ENCODE measurements at places on chromosomes 3 and 15.

GRCh38 chr3:11606090-11606784, 37.5 kb downstream of the VGLL4 start:
- DNase-seq, result no peak

DNA sequence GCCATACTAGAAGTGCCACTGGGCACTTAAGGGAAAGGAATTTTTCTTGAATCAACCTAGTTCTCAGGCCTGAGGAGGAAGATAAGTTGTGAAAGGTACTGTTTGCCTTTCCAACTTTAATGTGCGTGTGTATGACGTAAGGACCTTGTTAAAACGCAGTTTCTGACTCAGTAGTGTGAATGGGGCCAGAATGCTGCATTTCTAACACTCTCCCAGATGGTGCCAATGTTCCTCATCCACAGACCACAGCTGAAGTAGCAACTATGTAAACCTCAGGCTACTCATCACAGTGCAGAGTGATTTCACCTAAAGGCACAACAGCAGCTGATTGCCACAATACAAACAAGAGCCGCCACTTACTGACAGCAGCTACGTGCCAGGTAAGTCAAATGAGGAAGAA, 103.6 kb downstream of the OTOL1 start:
- no peak for DNase-seq

- no peak for DNase-seq
Measured at GRCh38 chr3:32551496-32551895, 19.2 kb downstream of the DYNC1LI1 start.

- DNase-seq, result no peak
Measured at GRCh38 chr15:65087411-65087810, 10.9 kb downstream of the KBTBD13 start.

DNA sequence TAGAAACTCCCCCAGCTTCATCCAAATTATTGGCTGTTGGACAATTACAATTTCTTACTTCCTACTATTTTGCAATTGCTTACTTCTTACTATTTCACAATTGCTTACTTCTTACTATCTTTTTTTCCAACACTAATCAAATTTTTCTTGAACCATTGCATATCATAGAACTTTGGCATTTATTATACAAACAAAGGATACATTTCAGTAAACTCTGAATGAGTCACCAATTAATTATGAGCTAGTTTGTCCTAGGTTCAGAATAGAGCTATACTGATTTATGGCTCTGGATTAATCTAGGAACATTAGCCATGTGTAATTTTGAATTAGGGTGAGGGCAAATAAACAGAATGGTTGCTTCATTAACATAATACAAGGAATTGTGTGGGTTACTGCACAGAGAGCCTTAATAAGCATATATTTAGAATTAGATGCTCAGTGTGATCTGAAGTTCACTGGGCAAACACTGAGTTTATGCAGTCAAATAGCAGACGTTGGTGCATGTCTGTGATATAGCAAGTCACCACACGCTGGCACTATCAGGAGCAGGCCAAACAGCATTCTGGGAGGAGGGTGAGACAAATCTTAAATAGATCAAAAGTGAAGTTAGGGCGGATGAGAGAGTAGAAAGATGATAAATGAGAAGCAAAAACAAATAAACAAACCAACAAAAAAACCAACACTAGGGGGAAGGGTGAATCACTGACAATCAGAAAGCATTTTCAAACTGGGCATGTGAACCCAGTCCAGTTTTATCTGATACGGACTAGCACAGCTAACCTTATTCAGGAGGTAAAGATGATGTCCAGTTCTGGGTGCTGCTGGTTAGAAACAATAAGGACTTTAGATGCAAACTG, 21.5 kb downstream of the GABRR3 start:
- no peak for DNase-seq

DNA sequence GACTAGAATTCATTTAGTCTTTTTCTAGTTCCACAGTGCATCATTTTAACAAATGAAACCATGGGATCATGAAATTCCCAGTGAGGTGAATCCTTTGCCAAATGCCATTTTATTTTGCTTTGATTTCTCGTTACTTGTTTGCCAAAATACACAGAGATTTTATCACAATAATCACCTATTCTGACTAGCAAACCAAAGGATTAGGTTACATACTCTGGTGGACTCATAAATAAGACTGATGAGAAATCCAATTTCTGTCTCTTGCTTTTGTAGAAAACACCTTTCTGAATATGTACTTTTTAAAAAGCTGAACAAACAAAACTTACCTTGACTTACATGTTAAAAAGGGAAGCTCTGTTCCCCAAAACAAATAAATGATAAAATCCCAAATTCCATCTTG, 12.2 kb downstream of the ERC2 start:
- no peak for DNase-seq

- DNase-seq, result no peak
Measured at GRCh38 chr3:69925506-69925905, 74.0 kb upstream of the SAMMSON start.

DNA sequence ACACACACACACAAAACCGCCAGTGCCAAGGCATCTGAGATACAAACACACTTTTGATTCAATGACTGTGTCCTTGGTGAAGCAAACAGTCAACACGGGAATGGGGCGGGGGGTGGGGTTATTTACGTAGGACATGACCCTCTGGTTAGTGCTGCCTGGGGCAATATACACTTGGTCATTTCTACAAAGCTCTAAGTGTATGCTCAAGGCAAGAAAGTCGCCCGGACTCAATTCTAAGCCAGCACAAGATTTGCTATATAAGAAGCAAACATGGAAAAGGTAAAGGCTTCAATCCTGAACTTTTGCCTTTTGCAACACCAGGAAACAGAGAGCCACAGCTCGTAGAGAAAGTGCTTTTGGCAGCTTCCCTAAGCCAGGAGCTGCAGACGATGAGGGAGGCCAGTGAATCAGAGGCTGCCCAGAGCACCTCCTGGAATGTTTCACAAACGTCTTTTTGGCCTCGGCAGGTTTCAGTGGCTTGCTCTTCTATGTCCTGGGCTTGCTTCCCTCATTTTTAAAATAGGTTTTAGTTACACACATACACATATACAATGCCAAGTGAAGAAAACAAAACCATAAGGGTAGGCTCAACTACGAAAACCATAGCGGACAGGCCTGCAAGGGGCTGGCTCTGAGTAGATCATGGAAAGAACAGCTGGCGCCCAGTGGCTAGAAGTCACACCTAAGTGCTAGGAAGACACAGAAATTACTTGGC, 73.6 kb downstream of the TM4SF4 start:
- DNase-seq, result no peak

- no peak for DNase-seq
Measured at GRCh38 chr3:174949523-174949922, 90.4 kb downstream of the NAALADL2 start.

DNA sequence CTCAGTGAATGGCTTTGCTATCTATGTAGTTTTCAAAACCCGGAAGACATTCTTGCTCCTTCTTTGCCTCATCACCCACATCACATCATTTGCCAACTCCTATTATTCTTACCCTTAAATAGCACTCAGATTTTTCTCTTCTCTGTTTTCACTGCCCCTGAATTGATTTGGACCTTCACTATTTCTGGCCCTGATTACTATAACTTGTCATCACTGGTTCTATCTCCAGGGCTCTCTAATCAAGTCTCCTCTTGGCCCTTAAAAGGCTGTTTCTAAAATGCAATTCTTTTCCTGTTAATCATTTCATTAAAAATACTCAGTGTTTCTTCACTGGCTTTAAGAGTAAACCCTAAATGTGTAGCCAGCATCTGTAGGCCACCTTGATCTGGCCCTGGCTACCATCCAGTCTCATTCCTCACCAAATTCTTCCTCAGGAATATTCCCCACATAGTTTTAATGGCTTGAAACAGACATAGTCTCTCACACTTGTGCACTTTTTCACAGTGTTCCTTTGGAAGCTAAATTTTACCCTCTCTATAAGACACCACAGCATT, 437.1 kb upstream of the CBLB start:
- DNase-seq, result no peak

DNA sequence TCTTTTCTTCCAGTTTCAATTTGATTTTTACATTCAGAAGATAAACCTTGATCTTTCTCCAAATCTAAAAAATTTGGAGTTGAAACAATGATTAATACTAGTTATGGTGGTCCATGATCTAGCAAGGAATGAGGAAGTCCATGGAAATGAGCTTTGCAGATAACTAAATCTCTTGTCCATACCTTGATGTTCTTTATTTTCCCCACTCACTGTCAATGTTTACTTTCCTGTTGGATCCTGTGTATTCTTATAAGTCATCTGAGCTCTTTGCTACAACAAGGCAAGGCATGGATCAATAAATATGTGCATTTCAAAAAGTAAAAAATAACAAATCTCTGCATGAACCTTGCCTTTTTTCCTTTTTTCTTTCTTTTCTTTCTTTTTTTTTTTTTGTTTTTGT, 6.2 kb upstream of the MYO1E start:
- no peak for DNase-seq

- no peak for DNase-seq
Measured at GRCh38 chr3:195134431-195134830, 136.5 kb downstream of the XXYLT1 start.

DNA sequence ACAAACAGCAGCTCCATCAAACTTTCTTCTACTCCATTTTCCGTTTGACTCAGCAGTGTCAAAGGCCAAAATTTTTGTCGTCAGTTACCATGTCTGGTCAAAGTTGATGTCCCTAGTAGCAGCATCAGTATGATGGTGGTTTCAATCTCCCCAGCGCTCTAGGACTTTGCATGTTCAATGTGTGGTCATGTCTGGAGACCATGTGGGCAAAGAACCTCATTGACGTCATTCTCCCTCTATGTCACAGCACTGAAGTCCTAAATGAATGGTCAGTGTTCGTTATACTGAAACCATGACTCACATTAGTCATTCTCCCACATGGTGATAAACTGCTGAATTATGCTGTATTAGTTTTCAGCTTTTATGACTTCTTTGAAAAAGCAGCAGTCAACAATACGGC, 23.2 kb downstream of the SHC4 start:
- DNase-seq, result peak; percentile 90

DNA sequence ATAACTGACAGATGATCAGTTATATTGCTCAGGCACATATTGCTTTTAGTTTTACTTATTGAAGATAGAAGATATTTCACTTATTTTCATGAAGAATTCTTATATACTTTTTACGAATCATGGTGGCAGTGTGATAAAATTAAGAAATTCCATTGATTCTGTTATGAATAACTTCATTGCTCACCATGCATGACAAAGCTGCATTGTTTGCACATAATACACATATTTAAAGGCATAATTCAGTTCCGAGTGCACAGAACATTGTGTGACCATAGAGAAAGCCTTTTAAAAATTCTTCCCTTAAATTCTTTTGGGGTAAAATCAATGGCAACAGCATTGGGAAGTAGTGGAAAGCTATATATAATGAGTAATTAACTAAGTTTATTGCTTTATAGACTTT, 82.5 kb upstream of the NAALADL2 start:
- no peak for DNase-seq

- no peak for DNase-seq
Measured at GRCh38 chr3:141828890-141829289, 47.6 kb upstream of the ATP1B3 start.

DNA sequence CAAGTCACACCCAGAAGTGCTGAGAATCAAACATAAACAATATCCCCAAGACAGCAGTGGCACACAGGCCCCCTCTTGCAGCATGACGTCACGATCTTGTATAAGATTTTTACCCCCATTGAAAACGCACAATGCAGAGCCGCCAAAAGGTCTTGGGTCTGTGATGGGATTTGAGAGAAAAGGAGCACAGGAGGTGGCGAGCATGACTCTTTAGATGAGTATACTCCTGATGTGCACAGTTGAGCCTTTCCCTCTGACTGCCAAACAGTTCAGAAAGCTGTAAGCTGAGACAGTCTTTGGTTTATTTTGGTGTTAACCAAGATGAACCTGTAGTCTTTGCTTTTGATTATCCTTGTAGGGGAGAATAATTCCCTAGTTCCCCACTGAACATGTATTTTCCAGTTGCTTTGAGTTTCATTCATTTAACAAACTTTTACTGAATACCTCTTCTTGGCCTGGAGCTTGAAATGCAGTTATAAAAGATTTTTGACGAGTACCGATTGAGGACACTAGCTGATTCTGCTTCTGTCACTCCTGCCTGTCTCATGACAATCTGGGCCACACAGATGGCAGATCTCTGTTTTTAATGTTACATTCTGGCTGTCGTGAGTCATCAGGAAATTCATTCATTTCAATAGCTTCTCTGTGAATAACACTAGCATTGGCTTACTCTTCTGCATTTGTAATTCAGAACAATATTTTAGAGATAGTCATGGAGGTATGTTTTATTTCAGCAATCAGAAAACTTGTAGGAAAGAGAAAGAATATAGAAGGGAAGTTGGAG, 28.9 kb downstream of the CFAP91 start:
- DNase-seq, result peak; percentile 52

GRCh38 chr3:13045904-13046568, 27.2 kb downstream of the IQSEC1 start:
- peak; percentile 21 for DNase-seq

- no peak for DNase-seq
Measured at GRCh38 chr15:62606376-62607113, 436.0 kb upstream of the TPM1 start.

- no peak for DNase-seq
Measured at GRCh38 chr3:170734735-170735065, 135.3 kb downstream of the RPL22L1 start.

GRCh38 chr3:157606011-157606851, 103.0 kb upstream of the VEPH1 start:
- DNase-seq, result peak; percentile 66

DNA sequence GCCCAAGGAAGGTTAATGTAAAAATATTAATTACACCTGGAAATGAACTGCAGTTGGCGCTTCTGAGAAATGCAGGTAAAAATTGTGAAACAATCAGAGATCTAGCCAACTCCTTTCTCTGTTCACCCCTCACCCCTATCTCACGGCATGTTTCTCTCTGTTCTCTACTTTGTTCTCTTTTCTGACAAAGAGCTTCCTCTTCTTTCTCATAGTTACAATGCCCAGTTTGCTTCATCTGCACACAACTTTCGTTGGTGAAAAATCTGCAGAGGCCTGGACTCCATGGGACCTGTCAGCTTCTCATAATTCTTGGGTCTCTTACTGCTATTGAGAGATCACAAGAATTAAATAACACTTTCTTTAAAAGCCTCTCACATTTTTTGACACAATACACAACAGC, 212.9 kb upstream of the LRRN1 start:
- DNase-seq, result no peak

DNA sequence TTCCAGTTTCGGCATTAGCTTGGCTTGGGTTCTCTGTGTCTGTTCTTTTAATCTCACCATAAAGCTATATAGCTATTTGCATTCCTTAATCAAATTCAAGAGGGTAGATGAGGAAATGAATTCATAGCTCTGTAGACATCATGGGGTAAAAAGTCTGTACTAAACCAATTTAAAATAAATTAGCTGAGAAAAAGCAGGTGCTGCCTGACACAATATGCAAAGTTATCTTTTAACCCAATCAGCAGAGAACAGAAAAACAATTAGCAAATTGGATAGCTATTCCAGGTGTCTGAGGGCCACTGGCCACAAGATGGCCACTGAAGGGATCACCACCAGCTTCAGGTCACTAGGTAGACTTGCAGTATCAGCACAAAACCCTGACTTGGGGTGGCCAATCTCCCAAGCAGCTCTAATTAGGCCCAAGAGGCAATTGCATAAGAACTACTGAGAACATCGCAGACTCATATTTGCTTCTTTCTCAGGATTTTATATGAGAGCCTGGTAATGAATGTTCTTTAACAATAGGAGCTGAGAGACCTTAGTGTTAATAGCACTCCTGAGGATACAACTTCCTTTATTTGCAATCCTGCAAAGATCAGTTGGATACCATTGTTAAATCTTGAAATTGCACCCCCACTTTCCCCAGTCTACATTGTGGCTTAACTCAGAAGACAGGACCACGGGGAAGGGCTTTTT, 494.3 kb downstream of the PDCD6IP start:
- DNase-seq, result no peak
